ENCODE measurements at places on chromosomes 6 and 20.

GRCh38 chr6:112579601-112580000, 232.5 kb downstream of the RFPL4B start:
- DNase-seq = no peak

GRCh38 chr20:31712564-31713311, 9.9 kb downstream of the BCL2L1 start:
- peak; percentile 68 for DNase-seq

DNA sequence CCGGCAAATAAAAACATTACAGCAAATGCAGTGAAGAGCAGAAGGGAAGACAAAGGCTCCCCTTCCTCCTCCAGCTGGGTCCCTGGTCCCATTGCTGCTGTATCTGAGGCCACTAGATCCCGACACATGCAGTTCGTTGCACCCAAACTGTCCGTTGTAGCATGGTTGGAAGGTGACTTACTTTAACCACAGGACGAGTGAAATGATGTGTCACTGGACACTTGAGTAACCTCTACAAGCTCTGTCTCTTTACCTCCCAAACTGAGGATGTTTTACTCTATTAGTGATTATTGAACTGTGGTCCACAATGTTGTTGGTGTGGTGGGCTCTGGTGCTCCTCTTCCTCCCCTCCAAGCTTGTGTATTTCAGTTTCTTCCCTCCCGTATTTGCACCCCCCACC, 46.2 kb upstream of the ARMH2 start:
- DNase-seq = no peak

GRCh38 chr20:20690676-20691476, 21.6 kb downstream of the RALGAPA2 start:
- no peak for DNase-seq

- no peak for DNase-seq
Measured at GRCh38 chr20:21523281-21523868, 9.5 kb upstream of the NKX2-2 start.

- no peak for DNase-seq
Measured at GRCh38 chr6:131636880-131637792, at the start of gene ENPP3. Gene ENPP3, plus strand, starts transcription at chr6:131637302. Its CDS starts 83 bp downstream, at chr6:131637385.

DNA sequence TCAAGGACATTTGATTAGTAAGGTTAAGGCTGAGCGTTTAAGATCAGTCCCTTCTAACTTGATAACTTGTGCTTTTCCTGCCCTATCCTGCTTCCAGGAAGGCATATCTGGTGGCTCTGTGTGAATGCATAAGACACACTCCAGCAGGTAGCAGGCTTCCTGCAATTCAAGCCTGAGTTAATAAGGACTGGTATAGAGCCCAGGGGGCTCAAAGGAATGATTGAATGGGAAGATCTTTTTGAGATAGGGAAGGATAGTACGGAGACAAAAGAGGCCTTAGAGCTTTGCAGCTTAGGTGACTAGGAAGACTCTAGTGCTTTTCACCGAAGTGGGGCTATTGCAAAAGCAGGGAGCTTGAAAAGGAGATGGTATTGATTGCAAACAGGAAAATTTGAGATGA, 307.1 kb downstream of the GRIK2 start:
- DNase-seq = no peak

- no peak for DNase-seq
Measured at GRCh38 chr6:124205921-124206320, 402.3 kb downstream of the NKAIN2 start.

DNA sequence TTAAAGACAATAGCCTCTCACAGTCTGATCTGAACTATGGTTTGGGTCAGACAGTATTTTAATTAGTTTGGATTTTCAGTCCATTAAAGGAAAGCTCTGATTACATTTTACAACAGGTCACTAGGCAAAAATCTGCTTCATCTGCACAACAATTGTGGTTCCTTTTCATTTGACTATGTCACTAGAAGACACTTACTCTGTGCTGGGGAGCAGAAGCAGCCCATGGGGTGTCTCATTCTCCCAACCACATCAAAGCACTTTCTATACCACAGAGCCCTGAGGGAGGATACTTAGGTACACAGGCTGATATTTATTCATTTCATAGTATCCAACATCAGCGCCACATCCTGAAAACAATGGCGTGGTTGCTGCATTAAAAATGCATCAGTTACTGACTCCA, 36.6 kb upstream of the HDAC2 start:
- no peak for DNase-seq

GRCh38 chr6:51495096-51495495, 592.3 kb downstream of the PKHD1 start:
- no peak for DNase-seq

- DNase-seq = no peak
Measured at GRCh38 chr6:167146977-167147376, 10.8 kb downstream of the GPR31 start.

GRCh38 chr6:82172594-82172993, 75.0 kb downstream of the IBTK start:
- DNase-seq = no peak

DNA sequence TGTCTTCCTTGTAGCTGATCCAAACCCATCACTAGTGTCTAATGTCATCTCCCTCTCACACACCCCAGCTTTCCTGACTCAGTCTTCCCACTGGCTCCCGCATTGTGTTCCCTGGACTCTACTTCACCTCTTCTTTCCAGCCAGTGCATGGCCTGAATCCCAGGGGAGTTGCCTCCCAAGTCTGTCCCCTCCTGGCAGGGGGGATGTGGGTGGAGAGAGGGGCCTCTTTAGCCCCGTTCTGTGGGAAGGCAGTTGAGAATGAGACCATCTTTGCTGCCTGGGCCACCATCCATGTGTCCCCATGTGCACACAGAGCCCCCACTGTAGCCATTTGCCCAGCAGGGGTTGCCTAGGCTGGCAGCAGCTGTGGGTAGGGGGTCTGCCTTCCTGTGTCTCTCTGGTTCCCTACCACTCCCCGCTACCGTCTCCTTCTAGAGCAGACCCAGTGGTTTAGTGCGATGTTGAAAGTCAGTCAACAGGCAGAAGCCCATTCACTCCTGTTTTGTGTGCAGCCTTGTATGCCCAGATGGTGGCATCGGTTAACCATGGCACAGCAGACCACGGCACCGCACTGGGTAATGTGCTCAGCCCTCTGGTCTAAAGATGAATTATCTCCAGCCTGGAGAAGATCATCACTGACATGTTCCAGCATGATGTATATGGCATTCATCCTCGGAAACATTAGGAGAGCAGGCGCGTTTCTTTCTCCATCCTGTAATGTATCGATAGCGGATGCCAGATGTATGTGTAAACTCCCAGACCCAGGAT, 178.8 kb upstream of the SNX9 start:
- no peak for DNase-seq

DNA sequence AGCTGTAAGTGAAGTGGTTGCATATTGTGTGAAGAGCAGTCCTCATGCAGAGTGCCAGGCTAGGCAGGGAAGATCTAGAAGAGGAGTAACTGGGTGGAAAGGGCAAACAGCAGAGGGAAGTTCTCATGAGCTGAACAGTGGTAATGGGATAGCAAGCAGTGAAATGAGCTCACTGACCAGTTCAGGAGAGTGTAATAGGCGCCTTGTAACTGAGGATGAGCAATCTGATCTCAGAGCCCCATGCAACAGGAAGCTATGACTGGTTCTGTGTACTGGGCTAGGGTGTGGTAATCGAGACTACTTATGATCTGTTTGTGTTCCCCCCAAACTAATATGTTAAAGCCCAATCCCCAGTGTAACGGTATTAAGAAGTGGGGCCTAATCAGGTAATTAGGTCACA, 98.6 kb downstream of the RFX6 start:
- no peak for DNase-seq
